ENCODE measurements at places on chromosomes 7 and 10.

DNA sequence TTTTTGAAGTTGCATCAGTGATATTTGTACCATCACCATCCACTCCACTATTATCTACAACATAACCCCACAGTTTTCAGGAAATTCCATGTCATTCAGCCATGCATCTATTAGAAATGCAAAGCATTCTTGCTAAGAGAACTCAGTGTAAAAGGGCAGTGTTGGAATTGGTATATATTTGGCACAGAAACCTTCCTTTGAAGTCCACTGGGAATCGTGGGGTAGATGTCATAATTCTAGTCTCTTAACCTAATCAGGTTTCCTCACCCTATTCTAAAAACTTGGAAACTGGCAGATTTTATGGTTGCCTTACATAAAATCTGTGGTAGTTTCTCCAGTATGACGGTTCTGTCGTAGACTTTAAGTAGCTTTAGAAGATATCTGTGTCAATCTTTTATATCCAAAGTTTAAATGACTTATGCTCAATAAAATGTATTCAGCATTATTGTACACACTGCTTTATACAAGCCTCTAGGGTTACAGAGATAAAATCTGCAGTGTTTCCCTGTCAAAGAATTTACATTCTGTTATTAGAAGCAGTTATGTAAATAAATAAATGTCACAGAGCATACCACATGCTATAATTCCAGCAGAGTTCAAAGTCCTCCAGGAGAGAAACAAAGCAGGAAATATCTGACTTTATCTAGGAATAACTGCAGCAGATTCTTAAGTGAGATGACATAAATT, 704.4 kb upstream of the CELF2 start:
- no peak for DNase-seq

GRCh38 chr10:124842721-124843120, 41.1 kb downstream of the ABRAXAS2 start:
- no peak for DNase-seq

GRCh38 chr10:108362296-108362695, 1197.8 kb upstream of the SORCS1 start:
- DNase-seq: no peak

GRCh38 chr10:72802763-72803505, 90.6 kb upstream of the OIT3 start:
- peak; percentile 68 for DNase-seq

GRCh38 chr10:68816796-68817412, 10.4 kb upstream of the STOX1 start:
- no peak for DNase-seq

- DNase-seq: no peak
Measured at GRCh38 chr7:152859781-152860191, 100.2 kb downstream of the ACTR3B start.

- no peak for DNase-seq
Measured at GRCh38 chr7:117962366-117962994, 89.2 kb upstream of the CTTNBP2 start.

GRCh38 chr7:97107192-97107800, 10.2 kb upstream of the SDHAF3 start:
- peak; percentile 43 for DNase-seq

GRCh38 chr7:121529003-121529402, 132.9 kb upstream of the FAM3C start:
- DNase-seq: no peak

DNA sequence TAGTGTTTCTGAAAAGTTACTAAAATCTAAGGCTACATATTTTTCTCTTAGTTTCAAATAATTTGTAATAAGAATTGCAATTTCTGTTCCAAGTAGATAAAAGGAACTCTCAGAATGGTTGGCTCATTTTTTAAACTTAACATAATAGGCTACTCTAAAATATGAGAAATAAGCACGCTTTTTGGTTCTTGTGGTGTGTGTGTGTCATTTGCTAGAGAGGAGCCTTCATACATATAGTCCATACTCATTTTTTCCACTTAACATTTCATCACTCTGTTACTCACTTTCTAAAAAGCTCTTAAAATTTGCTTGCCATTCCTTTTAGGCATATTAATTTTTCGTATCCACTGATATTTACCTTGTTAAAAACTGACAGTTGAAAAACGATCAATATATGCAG, 74.0 kb upstream of the VWDE start:
- DNase-seq: no peak

GRCh38 chr7:11648101-11648500, 183.9 kb downstream of the THSD7A start:
- no peak for DNase-seq

DNA sequence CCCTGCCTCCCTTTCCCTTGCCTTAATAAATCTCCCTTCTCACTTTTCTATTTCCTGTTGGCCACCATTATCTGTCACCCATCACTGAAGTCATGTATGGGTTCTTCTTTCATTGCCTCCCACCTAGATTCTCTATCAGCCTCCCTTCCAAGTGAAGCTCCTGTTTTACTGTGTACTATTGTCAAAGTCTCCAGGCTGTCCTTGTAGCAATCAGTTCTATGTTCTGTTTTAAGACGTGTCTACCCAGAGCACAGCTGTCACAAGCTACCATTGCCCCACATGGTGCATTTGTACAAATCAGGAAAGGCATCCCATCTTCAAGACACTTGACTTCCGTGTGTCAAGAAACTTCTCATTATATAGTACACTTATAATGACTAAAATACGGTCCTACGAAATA, 39.7 kb upstream of the ABCB5 start:
- DNase-seq: no peak

DNA sequence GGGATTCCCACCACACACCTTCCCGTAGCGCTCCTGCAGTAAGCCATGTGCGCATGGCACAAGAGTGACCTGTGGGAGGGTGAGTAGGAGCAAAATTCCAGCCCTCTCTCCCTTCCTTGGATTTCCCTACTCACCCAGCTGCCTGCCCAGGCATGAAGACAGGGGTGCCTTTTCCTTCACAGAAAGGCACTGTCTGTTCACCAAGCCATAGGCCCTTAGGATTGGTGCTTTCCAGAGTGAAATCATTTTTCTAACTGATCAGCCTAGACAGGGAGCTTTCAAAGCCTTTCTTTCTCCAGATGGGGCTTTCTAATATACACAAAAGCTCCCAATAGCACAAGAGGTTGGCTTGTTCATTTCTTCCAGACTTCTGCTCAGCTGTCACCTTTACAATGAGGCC, 79.7 kb downstream of the CTTNBP2 start:
- peak; percentile 72 for DNase-seq

DNA sequence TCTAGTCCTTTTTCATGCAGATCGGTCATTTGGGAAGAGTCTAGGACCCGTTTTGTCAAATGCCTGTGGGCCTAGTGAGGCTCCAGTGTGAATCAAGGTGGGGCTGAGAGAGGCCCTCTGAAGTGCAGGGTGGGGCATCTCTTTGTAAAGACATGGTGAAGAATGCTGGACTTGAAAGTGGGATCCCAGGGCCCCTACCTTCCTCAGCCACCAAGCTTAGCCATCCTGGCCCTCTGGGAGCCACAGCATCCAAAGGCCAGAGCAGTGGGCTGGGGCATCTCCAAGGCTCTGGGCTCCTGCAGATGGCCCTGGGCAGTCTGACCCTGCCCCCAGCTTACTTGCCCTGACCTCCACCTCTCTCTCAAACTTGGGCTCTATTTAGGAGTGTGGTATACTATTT, 78.5 kb downstream of the ADCY1 start:
- DNase-seq: no peak

DNA sequence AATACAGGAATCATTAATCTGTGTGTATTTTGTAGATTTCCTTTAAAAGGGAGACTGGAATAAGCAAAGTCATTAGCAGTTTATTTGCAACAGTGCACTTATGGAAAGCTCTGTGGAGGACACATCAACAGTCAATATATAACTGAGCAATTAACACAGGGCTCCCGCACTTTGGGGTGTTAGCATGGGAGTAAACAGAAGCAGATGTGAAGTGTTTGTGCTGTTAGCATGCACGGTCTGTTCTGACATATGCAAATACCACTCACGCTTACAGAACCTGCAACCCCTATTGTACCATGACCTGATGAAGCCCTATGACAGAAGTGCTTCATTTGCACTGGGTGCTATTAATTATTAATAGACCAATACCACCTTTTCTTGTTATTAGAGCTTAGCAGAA, 118.9 kb downstream of the PPP1R3A start:
- DNase-seq: no peak

DNA sequence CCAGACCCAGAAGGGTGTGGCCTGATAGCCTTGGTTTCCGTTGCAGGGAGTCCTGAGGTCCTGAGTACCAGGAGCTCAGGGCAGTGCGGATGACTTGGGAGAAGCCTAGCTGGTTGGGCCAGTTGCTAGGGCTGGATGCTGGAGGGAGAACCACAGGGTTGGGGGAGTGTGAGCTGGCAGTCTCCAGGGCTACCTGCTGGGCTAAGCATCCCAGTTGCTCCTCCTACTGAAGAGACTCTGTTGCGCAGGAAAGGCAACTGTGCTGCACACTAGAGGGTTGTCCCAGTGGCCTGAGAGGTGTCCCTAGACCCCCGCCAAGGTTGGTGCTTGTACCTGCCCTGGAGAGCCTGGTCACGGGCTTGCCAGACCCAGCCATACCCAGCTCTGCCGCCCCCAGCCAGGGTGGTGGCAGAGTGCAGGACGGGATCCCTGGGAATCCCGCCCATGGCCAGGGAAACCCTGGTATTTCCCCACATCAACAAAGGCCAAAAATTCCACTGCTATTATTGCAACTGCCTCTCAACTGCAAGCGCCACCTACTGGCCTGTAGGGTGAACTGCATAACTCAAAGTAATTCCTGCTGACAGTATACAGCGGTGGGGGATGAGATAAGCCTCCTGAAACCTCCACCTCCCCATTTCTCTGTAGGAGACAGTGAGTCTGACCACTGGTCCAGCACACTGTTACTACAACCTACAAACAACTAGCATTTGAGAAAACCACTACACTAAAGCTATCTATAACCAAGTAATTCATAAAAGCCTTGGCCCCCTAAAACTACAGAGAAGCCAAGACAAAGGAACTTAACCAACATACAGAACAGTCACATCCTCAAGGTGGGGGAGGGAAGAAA, 67.6 kb upstream of the DDC start:
- peak; percentile 45 for DNase-seq

GRCh38 chr7:75924889-75925288, 9.9 kb downstream of the POR start:
- no peak for DNase-seq

DNA sequence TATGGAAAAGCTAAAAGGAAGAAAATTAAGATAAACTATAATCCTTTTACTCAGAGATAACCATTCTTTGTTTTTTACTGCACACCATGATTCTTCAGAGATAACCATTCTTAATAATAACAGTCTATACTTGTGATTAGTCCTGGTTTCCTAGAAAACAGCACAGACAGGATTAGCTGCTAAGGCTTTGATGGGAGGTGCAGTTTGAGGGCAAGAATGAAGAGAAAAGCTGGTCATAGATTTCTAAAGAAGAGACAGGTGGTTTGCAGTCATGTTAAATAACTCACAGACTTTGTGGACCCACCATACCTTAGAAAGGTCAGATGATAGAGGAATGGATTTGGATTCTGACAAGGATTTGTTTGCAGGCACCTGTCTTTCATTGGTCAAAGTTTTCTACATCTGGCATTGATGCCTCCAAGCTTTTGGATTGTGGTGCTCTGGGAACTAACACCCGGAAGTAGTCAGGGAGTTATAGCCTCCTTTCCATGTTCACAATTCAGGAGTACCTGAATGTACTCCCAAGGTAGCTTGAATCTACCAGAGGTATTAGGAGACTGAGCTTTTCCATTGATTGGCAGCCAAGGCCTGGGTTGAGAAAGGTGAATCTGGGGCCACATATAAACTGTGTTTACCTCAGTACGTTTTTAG, 3.7 kb downstream of the SMC3 start:
- no peak for DNase-seq

DNA sequence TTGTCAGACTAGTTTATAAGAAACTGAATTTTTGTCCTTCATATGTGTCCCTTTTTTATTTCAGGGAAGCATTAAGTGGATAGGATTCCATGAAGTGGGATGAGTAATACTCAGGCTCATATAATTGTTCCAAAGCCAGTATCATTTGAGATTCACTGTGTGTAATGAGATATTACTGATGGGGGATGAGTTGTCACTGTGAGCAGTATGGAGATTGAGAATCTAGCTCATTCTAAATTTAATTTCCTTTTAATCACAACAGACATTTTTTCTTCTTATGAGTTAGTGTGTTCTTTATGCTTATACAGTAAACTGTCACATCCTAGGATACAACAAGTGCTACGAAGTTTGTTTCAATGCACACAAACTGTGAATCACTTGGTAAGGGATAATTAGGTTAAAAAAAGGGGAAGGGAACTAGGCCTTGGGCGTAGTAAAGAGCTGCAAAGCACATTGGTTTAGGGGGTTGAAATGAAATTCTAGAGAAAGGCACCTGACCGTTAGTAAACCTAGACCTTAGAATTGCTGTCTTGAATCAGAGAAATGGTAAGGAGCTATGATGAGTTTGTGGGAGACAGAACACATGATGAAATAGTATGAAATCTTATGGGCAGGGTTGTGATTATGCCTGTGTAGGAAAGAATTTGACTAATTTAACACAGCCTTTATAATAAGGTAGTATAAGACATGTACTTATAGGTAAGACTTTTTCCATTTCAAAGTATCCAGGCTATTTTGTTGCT, 153.4 kb downstream of the MLLT10 start:
- peak; percentile 33 for DNase-seq

DNA sequence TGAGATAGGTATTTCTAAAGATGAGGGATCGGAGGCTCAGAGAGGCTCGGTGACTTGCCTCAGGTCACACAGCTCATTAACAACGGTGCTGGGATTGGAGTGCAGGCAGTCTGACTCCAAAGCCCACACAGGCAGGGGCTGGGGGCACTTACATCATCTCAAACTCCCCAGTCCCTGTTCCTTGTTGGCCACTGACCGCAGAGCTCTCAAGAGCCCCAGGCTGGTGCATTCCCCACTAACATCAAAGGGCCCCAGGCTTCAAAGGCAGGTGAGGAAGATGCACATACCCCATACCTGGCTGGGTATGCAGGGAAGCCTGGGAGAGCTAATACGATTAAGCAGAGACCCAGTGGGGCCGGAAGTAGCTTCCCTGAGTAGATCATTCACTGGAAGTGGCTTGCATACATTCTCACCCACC, 13.7 kb upstream of the NODAL start:
- no peak for DNase-seq

DNA sequence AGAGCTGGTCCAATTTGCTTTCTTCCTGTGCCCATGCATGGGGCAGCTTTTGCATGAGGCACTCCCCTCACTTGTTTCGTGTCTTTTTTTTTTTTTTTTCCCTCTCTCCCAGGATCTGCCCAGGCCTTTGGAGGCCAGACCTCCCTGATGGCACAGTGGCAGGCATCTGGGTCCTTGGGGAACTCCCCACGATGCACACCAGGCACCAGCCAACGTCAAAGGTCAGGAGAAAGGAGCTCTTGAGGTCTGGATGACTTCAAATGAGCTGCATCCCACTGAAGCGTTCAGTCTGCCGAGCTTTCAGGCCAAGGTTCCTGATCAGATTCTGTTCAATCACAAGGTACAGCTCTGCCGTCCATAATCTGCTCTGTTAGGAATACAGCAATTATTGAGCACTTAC, 97.2 kb upstream of the CARD11 start:
- DNase-seq: no peak

DNA sequence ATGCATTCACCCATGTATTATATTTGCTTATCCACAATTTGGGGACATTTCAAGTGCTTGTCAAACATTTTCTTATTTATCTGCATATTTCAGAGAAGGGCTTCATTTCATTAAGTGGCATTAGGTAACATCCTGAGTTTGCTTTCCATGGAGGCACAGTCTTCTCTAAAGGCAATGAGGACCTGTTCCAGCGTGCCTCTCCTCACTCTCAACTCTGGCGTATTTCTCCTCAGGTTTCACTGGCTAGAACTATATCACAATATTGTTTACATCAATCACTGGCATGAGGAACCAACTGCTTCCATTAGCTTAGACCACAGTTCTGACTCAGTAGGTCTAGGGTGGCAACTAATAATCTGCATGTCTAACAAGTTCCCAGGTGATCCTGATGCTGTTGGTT, 177.2 kb downstream of the TAX1BP1 start:
- peak; percentile 98 for DNase-seq
